ENCODE measurements at places on chromosomes 7 and 10. TPM values are rescaled to one million over a fixed set of nuclear protein-coding genes. Genes with fewer than 3 reads are reported as not detected.

AGAP3 gene
- 46.4 TPM for total RNA-seq

DNA sequence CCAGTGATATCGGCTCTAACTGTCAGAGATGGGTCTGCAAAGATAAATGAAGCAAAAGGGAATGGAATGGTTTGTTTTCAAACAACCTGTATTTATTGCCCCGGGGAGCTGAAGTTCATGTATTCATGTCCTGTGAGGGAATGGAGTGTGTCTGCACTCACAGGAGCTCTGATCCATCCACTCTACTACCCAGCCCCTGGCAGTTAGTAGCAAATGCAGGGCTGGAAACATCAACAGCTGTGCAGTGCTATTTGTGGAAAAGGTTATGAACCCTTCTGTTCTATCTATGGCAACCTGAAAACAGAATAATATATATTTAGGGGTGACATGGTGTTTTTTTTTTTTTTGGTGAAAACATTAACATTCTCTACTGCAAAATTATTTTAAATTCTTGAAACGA lies 9.8 kb downstream of the AGR2 start:
- DNase-seq: no peak

GRCh38 chr7:92841192-92841591 lies 4.8 kb upstream of the CDK6 start:
- no peak for DNase-seq

GRCh38 chr10:124236816-124237215 lies 143.4 kb upstream of the CHST15 start:
- DNase-seq: no peak

- no peak for DNase-seq
These were observed 79.0 kb upstream of the CHST15 start for GRCh38 chr10:124172181-124172916.

DNA sequence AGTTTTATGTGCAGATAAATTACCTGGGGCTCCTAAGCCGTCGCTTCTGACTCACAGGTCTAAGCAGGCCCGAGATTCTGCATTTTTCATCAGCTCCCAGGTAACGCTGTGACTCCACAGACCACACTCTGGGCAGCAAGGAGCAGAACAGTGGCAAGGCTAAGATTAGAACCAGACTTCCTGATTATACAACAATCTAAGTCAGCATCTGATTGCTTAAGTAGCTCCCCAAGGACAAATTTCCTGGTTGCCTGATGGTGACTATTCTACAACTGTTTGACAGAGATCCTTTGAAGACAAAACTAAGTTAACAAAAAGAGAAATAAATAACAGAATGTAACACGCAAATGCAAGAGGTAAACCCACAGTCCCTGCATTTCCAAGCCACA lies 69.0 kb downstream of the CREB3L2 start:
- DNase-seq: peak; percentile 15

DNA sequence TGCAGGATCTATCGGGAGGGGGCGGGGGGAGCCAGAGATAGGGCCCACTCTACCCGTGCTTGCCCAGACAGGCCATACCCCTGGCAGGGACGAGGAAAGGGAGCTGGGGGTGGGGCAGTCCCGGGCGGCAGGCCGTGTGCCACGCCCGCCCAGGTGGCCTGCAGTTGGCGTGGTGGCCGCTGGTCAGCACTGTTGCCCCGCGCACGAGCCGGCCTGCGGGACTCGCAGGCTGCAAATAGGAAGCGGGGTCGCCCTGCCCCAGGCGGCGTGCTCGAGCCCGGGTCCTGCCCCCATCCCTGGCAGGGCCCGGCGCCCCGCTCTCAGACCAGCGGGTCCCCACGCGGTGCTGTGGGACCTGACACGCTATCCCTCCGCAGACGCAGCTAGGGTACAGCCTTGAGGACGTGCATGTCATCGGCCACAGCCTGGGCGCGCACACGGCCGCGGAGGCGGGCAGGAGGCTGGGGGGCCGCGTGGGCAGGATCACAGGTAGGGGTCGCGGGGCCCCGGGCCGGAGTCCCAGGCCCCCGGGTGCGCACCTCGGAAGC lies 6.7 kb downstream of the PNLIPRP2 start:
- no peak for DNase-seq

DNA sequence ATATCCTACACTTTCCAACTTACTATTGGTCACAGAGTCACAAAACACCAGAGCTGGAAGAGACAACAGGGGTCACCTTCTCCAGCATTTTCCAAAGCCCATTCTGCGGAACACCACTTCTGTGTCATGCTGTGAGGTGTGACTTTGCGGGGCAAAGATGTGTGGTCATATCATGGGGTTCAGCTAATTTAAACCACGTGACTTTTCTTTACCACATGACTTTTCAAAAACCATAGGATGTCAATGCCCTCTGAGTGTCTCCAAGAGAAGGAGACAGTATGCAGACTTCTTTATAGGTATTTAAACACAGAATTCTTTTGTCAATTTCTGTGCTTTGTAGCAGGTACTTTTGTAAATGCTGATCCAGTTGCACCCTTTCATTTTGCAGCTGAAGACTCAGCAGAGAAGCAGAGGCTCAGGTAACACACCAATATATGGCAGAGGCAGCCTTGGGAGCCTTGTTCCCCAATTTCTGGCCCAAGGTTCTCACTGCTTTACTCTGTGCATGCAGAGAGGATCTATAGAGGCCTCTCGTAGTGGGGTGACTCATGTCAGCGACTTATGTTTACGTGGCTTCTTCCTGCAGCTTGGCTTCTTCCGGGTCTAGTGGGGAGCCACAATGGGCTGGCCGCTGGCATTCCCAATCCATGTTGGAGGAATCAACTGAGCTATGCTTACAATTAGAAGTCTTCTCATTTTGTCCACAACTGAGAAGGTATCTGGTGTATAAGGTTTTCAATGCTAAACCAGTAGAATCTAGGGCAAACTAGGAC lies 104.0 kb upstream of the RHOBTB1 start:
- DNase-seq: peak; percentile 8

- DNase-seq: no peak
These were observed 23.3 kb upstream of the MNX1 start for GRCh38 chr7:157033483-157034473.

DNA sequence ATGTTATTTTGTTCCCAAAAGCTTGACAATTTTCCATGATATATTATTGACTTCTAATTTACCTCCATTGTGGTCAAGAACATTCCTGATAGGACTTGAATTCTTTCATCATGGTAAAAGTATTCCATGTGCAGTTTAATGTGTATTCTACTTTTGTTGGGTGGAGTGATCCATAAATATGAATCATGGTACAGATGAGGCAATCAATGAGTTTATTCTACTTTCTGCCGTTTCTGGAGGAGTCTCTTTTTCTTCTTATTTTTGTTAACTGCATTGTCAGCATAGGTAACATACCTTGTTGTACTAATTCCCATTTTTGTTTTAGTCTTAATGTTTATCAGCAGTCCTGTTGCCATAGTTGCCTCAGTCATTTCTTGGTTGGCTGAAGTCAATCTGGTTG lies 69.6 kb downstream of the SHOC2 start:
- no peak for DNase-seq

DNA sequence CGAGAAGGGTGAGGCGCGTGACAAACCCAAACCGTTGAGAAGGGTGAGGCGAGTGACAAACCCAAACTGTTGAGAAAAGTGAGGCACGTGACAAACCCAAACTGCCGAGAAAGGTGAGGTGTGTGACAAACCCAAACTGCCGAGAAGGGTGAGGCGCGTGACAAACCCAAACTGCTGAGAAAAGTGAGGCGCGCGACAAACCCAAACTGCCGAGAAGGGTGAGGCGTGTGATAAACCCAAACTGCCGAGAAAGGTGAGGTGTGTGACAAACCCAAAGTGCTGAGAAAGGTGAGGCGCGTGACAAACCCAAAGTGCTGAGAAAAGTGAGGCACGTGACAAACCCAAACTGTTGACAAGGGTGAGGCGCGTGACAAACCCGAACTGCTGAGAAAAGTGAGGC lies 25.0 kb downstream of the ESYT2 start:
- no peak for DNase-seq

DNA sequence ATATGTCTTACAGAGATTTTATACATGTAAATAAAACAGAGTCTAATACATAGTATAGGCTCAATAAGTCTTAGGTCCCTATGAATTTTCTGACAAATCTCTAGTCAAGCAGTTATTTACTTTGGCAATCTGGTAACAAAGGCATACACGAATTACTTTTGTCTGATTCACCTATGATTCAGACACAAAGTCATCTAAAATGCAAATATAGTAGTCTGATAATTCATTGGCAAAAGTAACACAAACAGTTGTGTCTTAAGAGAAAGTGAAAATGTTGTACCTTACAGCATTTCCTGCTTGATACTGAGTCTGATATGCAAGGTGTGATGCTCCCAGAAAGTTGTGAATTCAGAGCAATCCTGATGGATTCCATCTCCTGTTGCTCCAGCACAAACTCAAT lies 209.4 kb upstream of the PRSS1 start:
- DNase-seq: peak; percentile 71

All from A172 (cell line).